Activated CD4-positive, alpha-beta T cell treated with anti-CD3 and anti-CD28 coated beads, Interleukin-2, amount 50 U/mL, for 48 hours (primary cell): ENCODE measurements at places on chromosomes 7 and 10.

DNA sequence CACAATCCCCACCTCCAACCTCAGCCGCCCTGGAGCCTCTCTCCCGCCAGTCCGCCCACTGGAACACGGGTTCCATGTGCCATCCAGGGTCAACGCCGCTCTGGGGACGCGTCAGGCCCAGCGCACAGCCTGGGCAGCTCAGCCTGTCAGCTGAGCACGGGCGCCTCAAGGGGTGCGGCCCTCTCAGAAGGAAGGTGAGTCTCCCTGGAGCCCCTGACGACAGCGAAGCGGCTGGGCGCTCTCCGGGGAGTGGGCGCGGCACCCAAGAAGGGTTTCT is 1.2 kb upstream of the SLC18A3 start:
- DNase-seq: no peak

- DNase-seq: no peak
Measured at GRCh38 chr10:21336476-21337170, 188.9 kb downstream of the SKIDA1 start.

- no peak for DNase-seq
Measured at GRCh38 chr10:70771311-70772194, 13.6 kb downstream of the TBATA start.

GRCh38 chr7:5630670-5631069 is 150.8 kb downstream of the RNF216 start:
- DNase-seq: peak; percentile 53

DNA sequence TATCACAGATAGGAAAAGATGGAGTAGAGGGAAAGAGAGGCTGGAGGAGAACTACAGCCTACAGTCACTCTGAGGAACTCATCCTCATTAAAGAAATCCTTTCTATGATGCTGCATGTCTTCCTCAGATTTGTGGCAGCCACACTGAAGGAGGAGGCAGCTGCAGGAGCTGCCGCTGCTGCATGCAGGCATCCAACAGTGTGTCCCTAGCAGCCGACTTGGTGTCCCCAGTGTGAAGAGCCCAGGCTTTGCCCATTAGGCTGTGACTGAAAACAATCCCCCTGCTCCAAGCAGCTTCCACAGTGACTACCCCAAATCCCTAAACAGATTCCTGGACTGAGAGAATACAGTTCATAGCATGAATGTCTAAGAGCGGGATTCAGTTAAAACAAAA is 23.1 kb downstream of the SKIDA1 start:
- no peak for DNase-seq

DNA sequence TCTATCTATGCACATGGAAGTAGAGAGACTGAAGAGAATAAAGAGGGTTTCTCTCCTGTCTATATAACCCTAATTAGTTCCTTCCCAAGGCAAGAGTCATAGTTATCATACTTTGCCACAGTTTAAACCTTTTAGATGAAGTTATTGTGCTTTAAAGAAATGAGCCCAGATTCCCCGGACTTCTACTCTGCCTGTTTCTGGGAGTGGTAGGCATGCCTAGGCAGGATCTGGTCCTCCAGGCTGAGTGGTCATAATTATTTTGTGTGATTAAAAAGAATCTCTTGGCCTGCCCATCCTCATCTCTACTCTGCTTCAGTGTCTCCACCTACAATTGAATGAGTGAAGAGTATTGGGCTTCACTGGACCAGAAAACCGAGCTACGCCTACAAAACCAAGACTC is 179.2 kb downstream of the IMMP2L start:
- DNase-seq: no peak

- no peak for DNase-seq
Measured at GRCh38 chr7:36515847-36516246, 126.2 kb downstream of the ANLN start.

- DNase-seq: no peak
Measured at GRCh38 chr10:117499248-117500105, 43.1 kb upstream of the EMX2 start.

- DNase-seq: no peak
Measured at GRCh38 chr10:110436554-110437350, 61.0 kb upstream of the DUSP5 start.

DNA sequence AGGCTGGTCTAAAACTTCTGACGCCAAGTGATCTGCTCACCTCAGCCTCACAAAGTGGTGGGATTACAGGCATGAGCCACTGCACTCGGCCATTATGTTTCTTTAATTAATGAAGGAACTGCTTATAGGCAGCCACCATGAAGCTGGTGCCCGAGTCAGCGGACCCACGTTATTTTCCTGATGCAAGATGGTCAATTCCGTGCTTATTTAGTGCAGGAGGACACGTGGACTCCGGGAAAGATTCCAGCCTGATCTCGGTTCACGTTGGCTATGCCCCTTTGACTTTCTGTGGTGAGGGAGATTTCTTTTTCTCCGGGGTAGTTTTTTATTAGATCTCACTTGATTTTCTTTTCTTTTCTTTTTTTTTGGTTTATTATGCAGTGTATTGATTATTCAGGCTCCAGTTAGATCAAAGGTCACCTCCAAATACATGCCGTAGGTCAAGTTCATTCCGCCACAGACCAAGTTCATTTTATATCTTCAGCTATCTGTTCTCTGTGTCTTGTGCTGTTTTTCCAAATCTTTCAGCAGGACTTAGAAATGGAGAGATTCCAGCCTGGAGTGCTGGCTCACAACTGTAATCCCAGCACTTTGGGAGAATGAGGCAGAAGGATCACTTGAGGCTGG is 8.3 kb downstream of the CAMK1D start:
- DNase-seq: no peak

DNA sequence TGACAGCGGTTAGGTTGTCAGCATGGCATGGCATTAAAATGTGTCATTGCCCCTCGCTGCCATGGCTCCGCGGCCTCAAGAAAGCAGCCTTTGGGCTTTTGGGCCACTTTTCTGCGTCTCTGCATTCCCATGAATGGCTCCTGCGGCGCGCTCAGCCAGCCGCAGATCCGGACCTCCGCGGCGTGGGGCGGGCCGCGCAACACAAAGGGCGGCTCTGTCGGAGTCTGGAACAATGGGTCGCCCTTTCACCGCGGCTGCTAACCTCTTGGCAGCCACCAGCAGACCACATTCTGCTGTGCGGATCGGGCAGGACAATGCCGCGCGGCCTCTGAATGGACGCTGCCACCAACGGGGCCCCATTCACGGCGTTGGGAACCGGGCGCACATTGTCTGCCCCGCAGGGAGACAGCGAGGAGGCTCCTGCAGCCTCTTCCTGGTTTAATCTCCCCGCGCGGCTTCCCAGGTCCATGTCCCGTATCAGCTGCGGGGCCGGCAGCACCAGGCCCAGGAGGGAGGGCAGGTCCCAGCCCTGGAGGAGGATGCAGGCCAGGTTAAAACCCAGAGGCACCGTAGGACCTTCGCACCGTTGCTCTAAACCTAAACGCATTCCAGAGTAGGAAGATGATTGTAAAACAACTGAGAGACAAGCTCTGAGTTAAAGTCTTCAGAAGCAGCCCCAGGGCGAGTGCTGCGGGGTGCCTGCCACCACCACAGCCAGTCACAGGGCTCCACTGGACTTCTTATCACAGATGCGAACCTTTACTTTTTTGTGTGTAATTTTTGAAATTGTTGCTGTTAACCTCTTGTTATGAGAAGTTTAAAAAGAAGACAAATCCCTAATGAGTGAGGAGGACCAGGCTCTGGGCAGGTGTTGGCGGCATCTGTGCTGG is 71.6 kb downstream of the NKX6-2 start:
- no peak for DNase-seq

GRCh38 chr10:96495544-96495943 is 18.2 kb downstream of the TLL2 start:
- no peak for DNase-seq

DNA sequence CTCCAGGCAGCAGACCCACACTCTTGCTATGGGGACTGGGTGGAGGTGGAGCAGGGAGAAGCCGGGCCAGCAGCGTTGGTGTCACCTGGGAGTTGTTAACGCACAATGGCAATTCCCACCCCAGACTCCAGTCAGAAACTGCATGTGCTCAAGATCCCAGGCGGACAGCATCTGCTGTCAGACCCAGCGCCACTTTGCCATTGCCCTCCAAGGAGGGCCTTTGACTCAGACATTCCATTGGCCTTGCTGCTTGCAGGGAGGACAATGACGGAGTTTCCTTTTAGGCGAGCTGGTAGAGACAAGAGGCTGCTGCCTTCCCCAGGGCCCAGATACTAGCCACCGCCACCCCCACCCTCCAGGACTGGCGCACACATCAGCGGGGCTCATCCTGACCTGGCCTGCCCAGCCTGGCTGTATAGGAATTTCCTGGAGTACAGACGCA is 34.5 kb downstream of the ZNF775 start:
- no peak for DNase-seq

GRCh38 chr7:112908086-112908485 is 117.9 kb upstream of the TMEM168 start:
- DNase-seq: no peak

DNA sequence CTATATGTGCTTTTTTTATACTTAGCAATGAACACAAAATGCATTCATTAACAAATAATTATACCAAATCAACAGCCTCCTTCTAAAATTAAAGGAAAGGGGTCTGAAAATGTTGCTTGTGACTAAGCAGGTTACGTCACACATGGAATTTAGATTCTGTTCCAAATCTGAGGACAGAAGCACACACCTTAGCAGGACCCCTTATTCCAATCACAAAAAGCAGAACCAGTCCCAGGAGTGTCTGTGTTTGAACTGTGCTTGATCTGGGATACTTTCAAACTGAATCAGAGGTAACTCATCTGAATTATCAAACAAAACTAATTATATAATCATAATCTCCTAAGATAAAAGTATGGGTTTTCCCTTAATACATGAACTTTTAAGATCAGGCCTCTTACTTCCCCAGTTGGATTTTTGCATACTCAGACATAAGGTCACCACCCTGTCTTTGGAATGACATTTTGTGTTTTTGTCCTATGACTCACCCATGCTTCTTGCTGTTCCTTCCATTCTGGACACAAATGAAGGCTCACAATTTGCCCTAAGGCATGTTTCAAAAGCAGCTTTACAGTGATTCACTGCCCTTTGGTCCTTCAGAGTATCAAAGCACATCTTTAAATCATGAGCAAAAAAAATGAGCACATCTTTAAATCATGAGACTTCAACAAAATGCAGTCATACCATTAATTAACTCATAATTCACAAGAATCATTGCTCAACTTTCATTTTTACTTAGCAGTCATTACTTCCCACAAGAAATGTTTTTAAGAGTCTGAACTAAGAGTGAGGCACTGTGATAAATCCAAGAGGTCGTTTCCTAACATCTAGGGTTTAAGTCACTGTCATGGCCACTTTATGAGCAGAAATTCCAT is 35.5 kb downstream of the SEMA3C start:
- no peak for DNase-seq

GRCh38 chr7:117250801-117251200 is 72.1 kb downstream of the WNT2 start:
- no peak for DNase-seq

- DNase-seq: no peak
Measured at GRCh38 chr10:127912607-127913367, 5.9 kb downstream of the PTPRE start.

- no peak for DNase-seq
Measured at GRCh38 chr10:112584276-112584675, 137.3 kb downstream of the VTI1A start.

- DNase-seq: peak; percentile 19
Measured at GRCh38 chr10:70379581-70380176, 2.7 kb downstream of the LRRC20 start.

DNA sequence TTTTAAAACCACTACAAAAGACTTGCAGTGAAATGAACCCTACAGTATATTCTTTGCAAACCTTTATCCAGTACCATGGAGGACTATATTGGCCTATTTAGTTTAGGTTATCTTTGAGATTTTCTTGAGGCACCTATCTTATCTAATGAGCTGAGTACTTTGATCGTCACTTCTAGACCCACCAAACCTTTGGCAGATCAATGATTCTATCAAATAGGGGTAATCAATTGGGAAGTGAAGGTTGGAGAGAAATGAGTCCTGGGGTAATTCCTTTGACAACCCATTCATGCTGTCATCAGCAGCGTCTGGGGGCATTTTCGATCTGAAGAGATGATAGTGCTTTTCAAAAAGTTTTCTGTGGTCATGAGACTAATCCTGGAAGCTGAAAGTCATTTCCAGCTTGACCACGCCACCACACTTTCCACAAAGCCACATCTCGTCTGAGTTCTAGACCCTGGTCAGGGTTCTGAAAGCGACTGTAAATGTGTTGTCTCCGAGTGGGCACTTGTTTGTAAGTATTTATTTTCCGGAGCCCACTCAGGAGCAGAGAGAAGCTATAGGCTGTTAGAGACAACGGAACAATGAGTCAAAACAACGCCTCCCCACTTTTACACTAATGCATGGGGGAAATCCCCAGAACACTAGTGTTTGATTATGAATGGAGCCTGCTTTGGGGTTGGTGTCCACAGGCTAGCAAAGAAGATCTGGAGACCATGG is 4.8 kb downstream of the EGR2 start:
- DNase-seq: peak; percentile 87

- DNase-seq: no peak
Measured at GRCh38 chr7:116554436-116554835, 29.6 kb downstream of the CAV1 start.

DNA sequence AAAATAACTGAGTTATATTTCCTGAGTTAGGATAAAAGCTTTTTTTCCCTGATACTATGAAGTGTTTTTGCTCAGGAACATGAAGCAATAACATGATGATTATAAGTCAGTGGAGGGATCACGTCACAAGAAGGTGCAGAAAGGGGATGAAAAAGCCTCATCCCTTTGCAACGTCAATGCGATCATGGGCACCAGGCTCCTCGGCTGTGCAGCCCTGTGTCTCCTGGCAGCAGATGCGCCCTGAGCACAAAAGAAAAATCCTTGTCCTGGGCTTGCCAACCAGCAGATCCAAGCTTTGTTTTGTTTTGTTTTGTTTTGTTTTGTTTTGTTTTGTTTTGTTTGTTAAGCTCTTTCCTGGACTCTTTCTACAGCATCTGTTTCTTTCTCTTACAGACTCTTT is 103.5 kb upstream of the PRSS1 start:
- no peak for DNase-seq

DNA sequence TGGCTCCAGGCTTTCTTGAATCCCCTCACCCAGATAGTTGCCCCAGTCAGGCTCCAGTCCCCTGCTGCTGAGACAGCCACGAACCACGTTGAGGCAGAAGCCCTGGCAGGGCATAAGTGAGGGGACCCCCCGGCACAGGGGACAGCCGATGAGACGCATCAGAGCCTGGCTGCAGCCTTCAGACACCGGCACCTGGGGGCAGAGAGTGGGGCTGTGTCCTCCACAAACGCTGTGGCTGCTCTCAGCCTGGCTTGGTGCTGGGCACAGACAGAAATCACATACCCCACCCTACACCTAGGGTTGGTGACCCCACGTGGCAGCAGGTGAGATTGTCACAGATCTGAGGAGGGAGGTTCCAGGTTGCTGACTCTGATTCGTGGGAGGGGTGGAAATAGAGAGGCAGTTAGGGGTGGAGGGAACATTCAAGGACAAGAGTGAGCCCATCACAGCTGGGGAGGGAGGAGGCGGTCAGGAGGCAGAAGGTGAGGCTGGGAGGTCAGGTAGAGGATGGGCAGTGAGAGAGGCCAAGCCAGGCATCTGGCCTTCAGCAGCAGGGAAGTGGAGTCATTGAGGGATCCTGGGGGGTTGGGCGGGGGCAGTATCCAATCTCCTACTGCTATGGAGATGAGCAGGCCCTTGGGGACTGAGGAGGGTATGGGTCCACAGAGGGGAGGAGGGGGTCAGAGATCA is 3.2 kb downstream of the GPC2 start:
- DNase-seq: no peak

- no peak for DNase-seq
Measured at GRCh38 chr10:43041422-43042342, 35.2 kb upstream of the RET start.

- DNase-seq: no peak
Measured at GRCh38 chr7:157153260-157153659, 14.5 kb downstream of the UBE3C start.

GRCh38 chr7:82172881-82173280 is 270.7 kb downstream of the CACNA2D1 start:
- no peak for DNase-seq

GRCh38 chr10:43264344-43264964 is 2.4 kb downstream of the RASGEF1A start:
- DNase-seq: no peak
